ENCODE measurements at places on chromosomes 11 and 22.

- no peak for DNase-seq
Measured at GRCh38 chr22:35375031-35375430, 5.9 kb upstream of the HMOX1 start.

DNA sequence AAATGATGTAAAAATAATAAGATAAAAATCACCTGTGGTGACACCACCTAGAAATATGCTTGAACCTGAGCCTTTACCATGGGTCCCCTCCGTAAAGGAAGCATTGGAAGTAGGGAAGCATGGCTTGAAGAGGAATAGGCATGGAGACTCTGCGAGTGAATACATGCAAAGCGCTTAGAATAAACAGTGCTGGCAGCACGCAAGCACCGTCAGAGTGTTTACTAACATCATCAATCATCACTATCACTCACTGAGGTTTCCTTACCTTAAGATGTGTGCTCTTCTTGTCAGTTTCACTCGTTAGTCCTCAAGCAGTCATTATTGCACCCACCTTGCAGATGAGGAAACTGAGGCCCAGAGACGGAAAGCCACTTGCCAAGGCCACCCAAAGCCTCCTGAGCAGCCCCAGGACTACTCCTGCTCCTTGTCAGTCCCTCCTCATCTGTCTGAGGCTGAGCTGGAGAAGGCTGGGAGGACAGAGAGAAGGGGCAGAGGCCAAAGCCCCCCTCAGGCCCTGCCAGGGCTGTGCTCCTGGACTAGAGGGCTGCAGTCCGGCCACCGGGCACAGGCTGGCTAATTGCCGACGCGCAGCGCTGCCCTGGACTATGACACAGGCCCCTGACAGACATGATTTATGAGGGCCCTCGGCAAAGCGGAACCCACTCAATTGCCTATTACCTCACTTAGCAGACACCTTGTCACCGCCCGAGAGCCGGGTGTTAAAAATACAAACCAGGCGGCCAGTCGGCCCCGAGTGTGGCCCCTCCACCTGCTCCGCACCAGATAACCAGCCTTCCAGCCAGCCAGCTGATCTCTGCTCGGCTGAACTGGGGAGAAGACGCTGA is 168.9 kb downstream of the MN1 start:
- no peak for DNase-seq

- no peak for DNase-seq
Measured at GRCh38 chr11:124543554-124543953, at the start of gene OR8B12. TSS of gene OR8B12 (minus strand) at chr11:124543654. CDS start at chr11:124543654, 0 bp downstream.

GRCh38 chr11:120525261-120526171 is 14.0 kb downstream of the GRIK4 start:
- no peak for DNase-seq

GRCh38 chr11:123475469-123475868 is 45.4 kb downstream of the GRAMD1B start:
- DNase-seq = no peak

- peak; percentile 38 for DNase-seq
Measured at GRCh38 chr11:5689551-5689983, at the start of gene TRIM22. TSS of gene TRIM22 (plus strand) at chr11:5689790. CDS start at chr11:5696233, 6,443 bp downstream.

DNA sequence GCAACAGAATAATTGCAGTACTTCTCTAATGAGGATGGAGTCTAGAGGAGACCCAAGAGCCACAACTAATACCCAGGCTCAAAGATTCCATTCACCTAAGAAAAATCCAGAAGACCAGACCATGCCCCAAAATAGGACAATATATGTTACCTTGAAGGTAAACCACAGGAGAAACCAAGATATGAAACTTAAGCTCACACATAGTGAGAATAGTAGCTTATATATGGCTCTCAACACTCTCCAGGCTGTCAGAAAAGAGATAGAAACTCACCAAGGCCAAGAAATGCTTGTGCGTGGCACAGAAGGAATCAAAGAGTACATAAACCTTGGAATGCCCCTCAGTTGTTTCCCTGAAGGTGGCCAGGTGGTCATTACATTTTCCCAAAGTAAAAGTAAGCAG is 9.1 kb downstream of the FAM111A start:
- no peak for DNase-seq

GRCh38 chr11:76190376-76190775 is 15.9 kb downstream of the WNT11 start:
- no peak for DNase-seq
